ENCODE measurements at places on chromosomes 12 and 14.

- H3K27ac ChIP-seq, result no peak overlapping the region
- no peaks in the 10 kb centered on the region for H3K27me3 ChIP-seq
- H3K36me3 ChIP-seq, result no peaks in the 10 kb centered on the region
These were observed 145.1 kb downstream of the GRIP1 start for GRCh38 chr12:66533767-66534166.

- H3K4me3 ChIP-seq, result no peak overlapping the region
- H3K27ac ChIP-seq, result peak overlapping the region; percentile 89
- DNase-seq, result no peak
- H3K27me3 ChIP-seq, result no peaks in the 10 kb centered on the region
These were observed 26.5 kb downstream of the CD9 start for GRCh38 chr12:6226679-6227051.

DNA sequence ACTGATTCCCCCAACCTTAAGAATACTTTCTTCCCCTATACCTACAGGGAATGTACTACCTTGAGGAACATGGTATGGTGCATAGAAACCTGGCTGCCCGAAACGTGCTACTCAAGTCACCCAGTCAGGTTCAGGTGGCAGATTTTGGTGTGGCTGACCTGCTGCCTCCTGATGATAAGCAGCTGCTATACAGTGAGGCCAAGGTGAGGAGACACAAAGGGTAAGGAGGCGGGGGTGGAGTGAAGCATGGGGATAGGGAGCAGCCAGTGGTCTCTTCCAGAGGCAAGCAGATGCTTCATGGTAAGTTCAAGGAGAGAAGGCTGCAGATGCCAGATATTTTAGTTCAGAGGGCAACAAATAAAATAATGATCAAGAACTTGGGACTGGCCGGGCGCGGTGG lies 6.6 kb upstream of the PA2G4 start:
- no peak overlapping the region for H3K4me3 ChIP-seq
- H3K4me1 ChIP-seq, result no peaks in the 10 kb centered on the region
- H3K36me3 ChIP-seq, result peaks cover 87% of the 10 kb centered on the region
- DNase-seq, result no peak
- no peak overlapping the region for H3K27ac ChIP-seq

- peaks cover 3% of the 10 kb centered on the region for H3K4me1 ChIP-seq
- H3K36me3 ChIP-seq, result no peaks in the 10 kb centered on the region
- H3K27me3 ChIP-seq, result no peaks in the 10 kb centered on the region
- no peak overlapping the region for H3K4me3 ChIP-seq
These were observed 268.2 kb upstream of the ATP2B1 start for GRCh38 chr12:89976866-89977265.

- H3K27me3 ChIP-seq, result peaks cover 5% of the 10 kb centered on the region
- DNase-seq, result no peak
- H3K4me1 ChIP-seq, result no peaks in the 10 kb centered on the region
- H3K27ac ChIP-seq, result no peak overlapping the region
- H3K4me3 ChIP-seq, result no peak overlapping the region
These were observed 23.6 kb upstream of the FAM181A start for GRCh38 chr14:93903342-93904184.

DNA sequence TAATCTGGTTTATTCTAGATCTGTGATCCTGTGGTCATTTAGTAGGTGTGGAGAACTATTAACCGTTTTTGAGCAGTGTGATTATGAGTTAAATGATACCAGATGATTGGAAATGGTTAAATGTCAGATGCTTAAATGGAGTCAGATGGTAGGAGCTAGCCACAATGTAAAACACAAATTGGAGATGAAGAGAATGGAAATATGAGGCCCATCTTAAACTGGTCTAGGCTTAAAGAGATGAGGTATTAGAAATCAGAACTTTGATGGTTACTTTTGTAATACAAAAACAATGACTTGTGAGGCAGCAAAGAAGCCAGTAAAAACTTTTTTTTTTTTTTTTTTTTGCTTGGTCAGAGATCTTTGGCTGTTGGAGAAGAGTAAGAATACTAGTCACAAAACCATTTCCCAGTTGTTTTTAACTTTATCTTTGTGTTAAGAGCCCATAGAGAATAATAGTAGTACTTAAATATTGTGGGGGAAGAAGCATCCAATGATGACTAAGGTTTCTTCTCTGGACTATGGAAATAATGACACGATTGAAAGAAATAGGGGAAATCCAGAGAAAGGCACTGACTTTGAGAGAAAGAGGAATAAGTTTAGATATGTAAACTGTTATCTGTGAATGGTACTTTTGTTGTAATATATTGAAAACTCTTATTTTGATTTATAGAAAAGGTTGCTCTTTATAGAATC lies 95.9 kb downstream of the WNK1 start:
- no peak for DNase-seq
- H3K27ac ChIP-seq, result no peak overlapping the region
- H3K36me3 ChIP-seq, result peaks cover 5% of the 10 kb centered on the region
- H3K4me3 ChIP-seq, result no peak overlapping the region
- H3K27me3 ChIP-seq, result no peaks in the 10 kb centered on the region
- H3K4me1 ChIP-seq, result no peaks in the 10 kb centered on the region

DNA sequence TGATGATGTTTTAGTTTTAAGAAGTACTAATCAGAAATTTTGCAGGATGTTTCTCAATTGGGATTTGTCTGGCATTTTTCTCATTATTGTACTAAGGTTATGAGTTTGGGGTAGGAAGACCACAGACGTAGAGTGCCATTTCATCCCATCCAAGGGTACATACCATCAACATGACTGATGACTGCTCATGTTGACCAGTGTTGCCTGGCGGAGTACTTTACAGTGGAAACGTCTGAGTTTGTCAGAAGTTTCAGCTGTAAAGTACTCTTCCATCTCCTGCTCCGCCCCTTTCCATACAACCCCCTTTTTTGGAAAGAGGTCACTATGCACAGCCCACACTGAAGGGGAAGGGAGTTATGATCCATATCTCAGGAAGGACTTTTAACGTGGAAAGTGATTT lies 74.2 kb downstream of the RCOR1 start:
- H3K36me3 ChIP-seq, result no peaks in the 10 kb centered on the region
- peaks cover 4% of the 10 kb centered on the region for H3K4me1 ChIP-seq
- H3K4me3 ChIP-seq, result no peak overlapping the region
- no peak for DNase-seq
- H3K27me3 ChIP-seq, result no peaks in the 10 kb centered on the region
- H3K27ac ChIP-seq, result no peak overlapping the region

DNA sequence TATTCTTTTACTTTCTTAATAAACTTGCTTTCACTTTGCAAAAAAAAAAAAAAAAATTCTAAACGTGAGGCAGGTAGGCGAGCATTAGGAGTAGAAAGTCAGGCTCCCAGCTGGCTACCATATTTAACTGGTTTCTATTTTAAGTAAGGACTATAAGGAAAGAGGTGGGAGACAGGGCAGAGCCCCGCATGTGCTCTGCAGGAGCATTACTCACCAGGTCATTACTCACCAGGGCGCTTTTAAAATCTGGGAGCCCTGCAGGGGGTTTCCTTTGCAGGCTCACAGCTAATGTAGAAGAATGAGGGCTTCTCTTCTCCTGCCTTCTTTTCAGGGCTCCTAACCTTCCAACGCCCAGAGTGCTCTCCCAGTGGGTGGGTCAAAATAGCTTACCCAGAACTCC lies 14.0 kb upstream of the DPF3 start:
- H3K4me3 ChIP-seq, result no peak overlapping the region
- no peaks in the 10 kb centered on the region for H3K27me3 ChIP-seq
- H3K27ac ChIP-seq, result no peak overlapping the region
- H3K36me3 ChIP-seq, result no peaks in the 10 kb centered on the region
